ENCODE measurements at places on chromosomes 1 and 21.
A peak's percentile ranks its signal among the peaks of the same experiment; 100 is the strongest.

DNA sequence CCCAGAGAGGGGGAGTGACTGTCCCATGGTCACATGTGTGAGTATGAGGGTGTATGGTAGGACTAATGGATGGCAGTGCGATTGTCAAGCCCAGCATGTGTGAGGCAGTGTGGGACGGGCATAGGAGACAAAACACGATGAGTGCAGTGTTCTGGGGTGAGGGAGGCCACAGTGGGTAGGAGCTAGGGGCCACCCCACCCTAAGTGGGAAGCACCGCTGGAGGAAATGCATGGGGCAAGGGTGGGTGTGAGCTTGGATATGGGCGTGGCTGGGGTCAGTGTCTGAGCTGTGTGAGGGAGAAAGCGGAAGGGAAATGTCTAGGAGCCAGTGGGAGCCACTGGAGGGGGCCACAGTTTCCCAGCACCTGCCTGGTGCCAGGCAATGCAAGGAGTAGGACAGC lies 56.5 kb downstream of the FOXO6 start:
- DNase-seq = no peak

DNA sequence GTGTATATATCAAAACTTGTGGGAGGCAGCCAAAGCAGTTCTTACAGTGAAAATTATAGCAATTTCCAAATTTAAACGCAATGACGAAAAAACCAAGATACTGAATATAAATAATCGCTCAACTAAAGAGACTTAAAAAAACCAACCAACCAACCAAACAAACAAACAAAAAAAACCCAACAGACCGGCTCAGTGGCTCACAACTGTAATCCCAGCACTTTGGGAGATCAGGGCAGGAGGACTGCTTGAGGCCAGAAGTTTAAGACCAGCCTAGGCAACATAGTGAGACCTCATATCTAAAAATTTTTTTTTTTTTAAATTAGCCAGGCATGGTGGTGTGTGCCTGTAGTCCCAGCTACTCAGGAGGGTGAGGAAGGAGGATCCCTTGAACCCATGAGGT lies 23.4 kb downstream of the RPL5 start:
- DNase-seq = no peak

- DNase-seq = peak; percentile 36
These were observed 31.1 kb upstream of the MTF1 start for GRCh38 chr1:37890378-37891014.

GRCh38 chr21:38637161-38637560 lies 138.9 kb upstream of the ERG start:
- DNase-seq = no peak

- DNase-seq = no peak
These were observed 6.9 kb upstream of the PTGFR start for GRCh38 chr1:78483903-78484302.

- DNase-seq = no peak
These were observed 563.4 kb upstream of the PLXNA2 start for GRCh38 chr1:208807446-208808127.

- DNase-seq = no peak
These were observed 2.4 kb downstream of the PLEKHO1 start for GRCh38 chr1:150152182-150152536.

DNA sequence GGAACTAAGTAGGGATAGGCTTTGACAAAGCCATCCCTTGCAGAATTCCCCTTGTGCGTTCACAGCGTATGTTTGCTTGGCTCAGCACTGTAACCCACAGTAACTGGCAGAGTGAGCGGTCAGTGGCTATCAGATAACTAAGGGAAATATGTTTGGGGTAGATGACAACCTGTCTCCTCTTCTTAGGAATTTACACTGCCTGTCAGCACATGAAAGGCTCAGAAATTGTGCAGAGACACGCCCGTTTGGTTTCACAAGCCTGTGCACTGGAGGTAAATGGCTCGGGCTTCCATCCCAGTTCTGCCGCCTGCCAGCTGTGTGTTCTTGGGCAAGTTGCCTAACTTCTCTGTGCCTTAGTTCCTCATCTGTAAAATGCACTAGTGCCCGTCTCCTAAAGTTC lies 101.2 kb downstream of the PRDM2 start:
- no peak for DNase-seq

- DNase-seq = no peak
These were observed 12.4 kb downstream of the GPBP1L1 start for GRCh38 chr1:45673956-45674355.

- no peak for DNase-seq
These were observed 260.3 kb upstream of the PLD5 start for GRCh38 chr1:242784807-242785206.

DNA sequence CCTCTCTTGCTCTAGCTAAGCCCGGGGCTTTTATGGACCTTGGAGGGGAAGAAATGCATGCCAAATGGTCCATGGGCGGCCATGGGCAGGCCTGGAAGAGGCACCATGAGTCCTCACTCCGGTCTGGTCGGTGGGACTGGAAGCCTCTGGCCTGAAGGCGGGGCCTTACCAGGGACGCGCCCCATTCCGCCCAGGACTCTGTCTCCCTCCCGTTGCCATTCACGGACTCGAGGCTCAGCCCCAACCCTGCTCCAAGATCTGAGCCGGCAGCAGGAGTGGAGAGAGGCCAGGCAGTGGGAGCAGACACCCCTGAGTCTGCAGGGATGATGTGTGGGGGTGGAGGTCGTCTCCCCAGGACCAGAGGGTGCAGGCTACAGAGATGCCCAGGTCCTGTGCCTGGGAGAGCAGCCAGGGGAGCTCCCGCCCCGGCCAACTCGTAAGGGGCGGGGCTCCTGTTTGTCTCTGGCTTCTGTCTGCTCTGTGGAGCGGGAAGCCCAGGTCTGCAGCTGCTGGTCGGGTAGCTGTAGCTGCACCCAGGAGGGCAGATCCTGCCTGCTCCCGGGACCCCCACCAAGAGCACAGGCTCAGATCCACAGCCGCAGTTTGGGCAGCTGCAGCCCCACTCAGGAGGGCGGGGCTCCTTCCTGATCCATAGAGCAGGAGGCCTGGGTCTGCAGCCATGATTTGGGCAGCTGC lies 8.3 kb upstream of the KANK4 start:
- no peak for DNase-seq

DNA sequence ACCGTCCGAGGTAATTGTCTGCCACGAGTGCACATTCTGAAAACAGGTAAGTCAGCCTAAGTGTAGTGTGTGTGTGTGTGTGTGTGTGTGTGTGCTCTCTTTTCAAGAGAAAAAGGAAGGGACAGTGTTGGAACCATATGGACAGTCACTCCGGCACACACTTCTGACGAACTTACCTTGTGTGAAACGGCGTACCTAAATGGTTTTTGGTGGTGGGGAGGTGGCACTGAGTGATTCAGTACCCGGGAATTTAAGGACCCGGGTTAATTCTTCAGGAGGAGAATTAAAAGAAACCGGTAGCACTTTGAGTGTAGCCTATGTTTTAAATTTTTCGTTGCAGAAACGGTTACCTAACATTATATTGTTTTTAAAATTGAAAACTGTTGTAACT lies 286 bp downstream of the ODR4 start:
- peak; percentile 10 for DNase-seq

DNA sequence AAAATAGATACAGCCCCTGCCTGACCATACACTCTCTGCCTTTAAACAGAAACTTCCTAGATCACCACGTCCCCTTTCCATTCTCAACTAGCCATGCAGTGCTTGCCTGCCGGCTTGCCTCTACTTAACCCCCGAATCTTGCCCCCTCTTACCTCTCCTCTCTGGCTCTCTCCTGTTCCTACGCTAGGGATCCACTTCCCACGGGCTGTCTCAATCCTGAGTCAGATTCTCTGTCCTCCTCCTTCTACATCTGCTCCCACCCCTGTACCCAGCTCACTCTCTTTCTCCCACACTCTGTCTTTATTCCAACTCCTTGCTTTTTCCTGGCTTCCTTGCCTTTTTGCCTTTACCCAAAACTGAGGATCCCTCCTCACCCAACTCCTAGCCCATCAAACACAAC lies 29.3 kb downstream of the ATF3 start:
- no peak for DNase-seq

GRCh38 chr1:213688655-213689054 lies 299.1 kb upstream of the PROX1 start:
- no peak for DNase-seq

DNA sequence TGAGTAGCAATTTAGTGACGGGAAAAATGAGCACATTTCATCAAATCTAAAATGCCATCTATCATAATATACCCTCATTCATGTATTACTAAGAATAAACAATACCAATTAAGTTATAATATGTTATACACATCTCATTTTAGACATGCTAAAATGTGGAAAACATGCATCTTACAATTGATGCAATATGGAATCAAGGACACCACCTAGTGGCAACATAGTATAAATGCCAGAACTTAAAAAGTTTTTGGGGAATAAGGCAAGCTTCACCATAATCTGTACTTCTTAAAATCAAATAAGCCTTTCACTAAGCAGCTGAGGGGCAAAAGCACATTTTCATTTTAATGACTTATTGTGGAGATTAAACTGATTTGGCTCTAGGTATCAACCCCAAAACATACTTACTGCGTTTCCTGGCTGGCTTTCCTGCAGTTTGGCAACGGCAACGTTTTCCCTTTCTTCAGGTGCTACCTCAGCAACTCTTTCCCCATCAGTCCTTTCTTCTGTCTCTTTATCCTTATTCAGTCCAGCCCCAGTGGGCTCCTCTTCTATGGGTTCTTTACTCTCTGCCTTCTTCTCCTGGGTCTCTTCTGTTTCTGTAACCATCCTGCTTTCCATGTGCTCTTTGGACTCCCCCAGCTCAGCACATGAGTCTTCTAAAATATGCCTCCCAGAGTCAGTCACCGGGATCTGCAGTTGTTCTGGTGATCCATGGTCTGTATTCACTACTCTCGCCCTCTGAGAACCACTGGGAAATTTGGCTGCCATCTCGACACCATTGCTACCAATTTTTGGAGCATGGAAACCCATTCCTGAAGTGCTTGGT lies 11.4 kb downstream of the SDE2 start:
- DNase-seq = no peak

GRCh38 chr1:114756949-114757454 lies 782 bp downstream of the CSDE1 start:
- DNase-seq = no peak

GRCh38 chr1:182662121-182662890 lies 22.1 kb downstream of the RGS8 start:
- no peak for DNase-seq

DNA sequence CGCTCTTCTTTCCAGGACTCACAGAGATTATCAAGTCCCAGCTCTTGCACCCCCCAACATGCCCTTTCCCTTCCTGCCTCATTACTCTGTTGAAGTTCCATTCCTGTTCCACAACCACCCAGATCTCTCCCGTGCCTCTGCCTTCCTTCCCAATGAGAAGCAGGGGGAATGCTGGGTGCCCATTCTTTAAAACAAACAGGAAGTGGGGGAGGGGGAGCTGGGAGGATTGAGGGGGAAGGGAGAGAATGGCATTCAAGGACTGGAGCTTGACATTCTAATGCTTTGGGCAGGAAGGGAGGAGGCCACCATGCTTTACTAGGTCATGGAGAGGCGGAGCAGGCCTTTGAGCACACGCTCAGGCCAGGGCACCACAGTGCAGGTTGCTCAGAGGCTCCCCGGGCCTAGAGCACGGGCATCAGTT lies 150.3 kb upstream of the IRF2BP2 start:
- DNase-seq = no peak

GRCh38 chr1:245898581-245898980 lies 608.5 kb downstream of the SMYD3 start:
- DNase-seq = no peak

DNA sequence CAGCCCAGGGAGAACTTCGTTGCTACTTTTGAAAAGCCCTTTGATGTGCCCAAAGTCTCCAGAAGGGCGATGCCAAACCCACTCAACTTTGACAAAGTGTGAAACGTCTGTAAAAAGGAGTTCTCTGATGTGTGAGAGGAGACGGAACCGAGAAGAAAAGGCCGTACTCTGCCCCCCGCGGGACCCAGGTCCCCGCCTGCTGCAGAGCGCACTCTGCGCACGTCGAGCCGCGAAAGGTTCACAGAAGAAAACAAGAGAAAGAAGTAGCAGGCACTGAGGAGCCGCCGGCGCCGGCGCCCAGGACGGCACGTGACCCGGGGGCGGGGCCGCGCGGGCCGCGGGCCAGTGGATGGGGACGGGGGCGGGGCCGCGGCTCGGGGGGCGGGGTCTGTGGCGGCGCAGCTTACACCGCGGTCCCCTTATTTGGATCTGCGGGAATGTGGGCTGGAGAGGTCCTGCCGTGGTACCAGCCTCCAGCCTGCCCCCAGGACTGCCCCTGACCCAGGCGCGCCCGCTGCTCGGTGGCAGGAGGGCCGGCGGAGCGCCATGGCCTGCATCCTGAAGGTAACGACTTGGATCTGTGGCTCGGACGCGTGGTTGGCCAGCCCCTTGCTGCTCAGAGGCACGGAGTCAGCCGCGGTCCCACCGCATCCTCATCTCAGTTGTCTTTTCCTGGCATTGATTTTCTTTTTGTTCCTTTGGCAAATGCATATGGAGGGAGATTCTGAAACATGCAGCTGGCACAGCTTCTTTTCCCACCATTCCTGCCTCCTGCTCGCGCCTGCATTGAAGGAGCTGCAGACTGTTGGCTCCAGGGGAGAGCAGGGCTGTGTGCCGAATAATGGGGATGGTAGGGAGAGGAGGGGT lies at the start of gene ST6GALNAC3:
Gene ST6GALNAC3 (plus strand): TSS at position 426 of the 867 bp plus-strand sequence.
- peak; percentile 54 for DNase-seq

- DNase-seq = no peak
These were observed 663.2 kb downstream of the ADGRL2 start for GRCh38 chr1:82463951-82464350.

DNA sequence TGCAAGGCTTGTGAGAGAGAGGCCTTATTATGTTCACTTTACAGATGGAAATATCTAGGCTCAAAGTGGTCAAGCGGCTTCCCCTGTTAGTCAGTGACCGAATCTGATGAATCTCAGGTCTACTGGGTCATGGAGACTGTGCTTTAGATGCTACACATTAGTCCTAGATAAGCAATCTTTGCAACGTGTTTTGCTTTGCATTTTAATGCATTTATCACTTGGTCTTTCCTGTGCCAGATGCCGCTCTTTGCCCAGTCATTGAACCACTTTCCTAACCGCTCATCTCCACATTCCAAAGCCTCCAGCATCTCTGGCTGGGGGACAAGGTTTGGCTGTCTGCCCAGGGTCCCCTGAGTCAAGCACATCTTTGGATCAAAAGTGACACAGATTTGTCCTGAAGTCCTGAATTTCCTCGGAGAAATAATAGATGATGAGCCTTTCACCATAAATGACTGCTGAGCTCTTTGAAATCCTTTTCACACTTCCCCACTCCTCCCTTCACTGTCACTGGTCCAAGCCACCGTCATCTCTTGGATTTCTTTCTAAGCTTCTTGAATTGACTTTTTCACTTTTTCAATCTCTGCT lies 96.0 kb upstream of the USP24 start:
- DNase-seq = peak; percentile 14

DNA sequence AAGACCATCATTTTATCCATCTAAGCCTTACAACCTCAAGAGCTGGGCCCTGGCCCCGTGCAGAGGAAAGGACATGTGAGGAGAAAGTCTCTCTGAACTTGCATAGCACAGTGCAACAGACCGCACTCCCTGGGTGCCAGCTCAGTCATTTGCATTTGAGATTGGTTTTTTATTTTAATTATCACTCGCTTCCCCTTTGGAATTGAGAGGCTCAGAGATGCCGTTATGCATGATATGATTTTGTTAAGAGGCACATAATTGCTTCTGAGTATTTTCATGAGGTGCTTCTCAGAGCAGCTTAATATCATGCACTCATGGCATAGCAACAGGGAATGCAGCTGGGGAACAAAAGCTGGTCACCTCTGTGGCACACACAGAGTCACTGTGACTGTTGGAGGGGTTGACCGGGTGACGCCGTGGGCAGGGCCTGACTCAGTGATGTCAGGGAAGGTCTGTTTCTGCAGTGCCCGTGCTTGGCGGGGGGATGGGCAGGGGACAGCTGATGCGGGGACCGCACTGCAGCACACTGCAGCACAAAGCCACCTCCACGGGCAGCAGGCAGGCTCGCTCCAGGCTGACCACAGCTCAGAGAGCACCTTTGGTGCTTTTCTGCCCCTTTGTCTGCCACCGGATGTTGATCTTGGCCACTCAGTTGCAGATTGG lies 43.2 kb upstream of the VAMP3 start:
- DNase-seq = no peak

Data from HTR-8/SVneo (cell line).